Neural cell (in vitro differentiated cells): ENCODE measurements at places on chromosomes 4 and X. TPM values are rescaled to one million over a fixed set of nuclear protein-coding genes. Genes with fewer than 3 reads are reported as not detected.

Gene CNGA1
- not detected in 2 replicates for polyA plus RNA-seq

Gene NEK1
- 16.7 and 17.1 TPM in 2 replicates for polyA plus RNA-seq

Gene TBC1D1
- 21.3 and 23.2 TPM in 2 replicates for polyA plus RNA-seq

Gene SMIM31
- not detected in 2 replicates for polyA plus RNA-seq

Gene HSFX4
- polyA plus RNA-seq = not detected in 2 replicates

Gene PCDH19
- polyA plus RNA-seq = 8.2 and 8.4 TPM in 2 replicates

Gene TKTL2
- polyA plus RNA-seq = 0.34 and 0.42 TPM in 2 replicates
